ENCODE measurements at places on chromosomes 11 and 22. TPM values are rescaled to one million over a fixed set of nuclear protein-coding genes. Genes with fewer than 3 reads are reported as not detected.

DNA sequence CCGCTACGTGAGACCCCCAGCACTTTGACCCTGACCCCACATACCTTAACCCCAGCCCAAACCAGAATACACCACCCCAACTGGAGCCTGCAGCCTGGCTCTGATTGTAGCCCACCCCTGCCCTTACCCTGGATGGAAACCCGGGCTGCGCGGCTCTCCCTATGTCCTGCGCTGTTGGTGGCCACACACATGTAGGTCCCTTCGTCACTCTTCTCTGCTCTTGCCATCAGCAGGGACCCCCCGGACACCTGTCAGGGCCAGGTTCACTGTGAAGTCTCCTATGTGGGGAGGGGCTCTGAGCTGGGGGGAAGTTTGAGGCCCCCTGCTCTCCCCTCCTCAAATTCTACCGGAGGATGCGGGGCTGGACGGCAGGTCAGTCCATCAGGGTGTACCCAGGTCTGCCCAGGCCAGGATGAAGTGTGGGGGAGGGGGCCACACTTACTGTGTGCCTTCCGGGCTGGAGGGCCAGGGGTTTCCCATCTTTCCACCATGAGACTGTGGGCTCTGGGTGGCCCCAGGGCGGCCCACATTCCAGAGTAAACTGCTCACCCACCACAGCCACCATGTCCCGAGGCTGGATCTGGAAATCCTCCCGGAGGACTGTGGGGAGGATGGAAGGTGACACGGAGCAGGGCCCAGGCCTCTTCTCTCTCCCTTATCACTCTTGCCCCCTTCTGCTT, 1.5 kb downstream of the ROBO4 start:
- DNase-seq: no peak

The C22orf42 gene
- total RNA-seq: not detected

GRCh38 chr11:130547761-130548490, 99.5 kb downstream of the ADAMTS15 start:
- DNase-seq: no peak

DNA sequence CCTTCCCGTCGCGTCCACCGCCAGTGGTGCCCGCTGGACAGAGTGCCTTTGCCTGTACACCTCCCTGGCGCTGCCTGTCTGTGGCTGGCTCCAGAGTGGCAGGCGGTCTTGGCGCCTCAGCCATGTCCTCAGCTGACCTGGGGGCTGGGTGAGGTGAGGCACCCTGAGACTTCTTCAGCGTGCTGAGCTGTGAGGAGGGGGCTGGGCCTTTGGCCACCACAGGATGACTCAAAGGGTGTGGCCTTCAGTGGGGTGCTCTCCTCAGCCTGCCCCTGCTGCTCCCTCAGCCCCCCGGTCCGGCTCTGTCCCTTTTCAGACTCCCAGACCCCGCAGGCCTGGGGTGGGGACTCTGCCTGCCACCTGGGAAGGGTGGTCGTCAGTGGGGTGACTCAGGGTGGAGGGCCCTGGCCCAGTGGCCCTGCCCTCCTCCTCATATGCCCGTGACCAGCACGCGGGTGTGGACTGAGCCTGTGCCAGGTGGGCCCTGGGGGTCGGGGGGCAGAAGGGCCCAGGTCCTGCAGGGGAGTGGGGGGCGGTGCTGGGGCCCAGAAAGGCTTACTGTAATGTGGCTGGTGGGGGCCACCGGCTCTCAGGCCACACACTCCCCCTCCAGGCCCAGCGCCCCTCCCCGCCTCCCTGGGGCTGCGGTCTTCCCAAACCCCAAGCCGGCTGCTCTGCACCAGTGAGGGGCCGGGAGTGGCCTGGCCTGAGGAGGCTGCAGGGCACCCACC, 15.9 kb downstream of the CRELD2 start:
- DNase-seq: no peak

- no peak for DNase-seq
Measured at GRCh38 chr11:64632654-64633053, 41.6 kb downstream of the SLC22A12 start.
